ENCODE measurements at places on chromosomes 1 and 21.

GRCh38 chr1:241357366-241358340, 648 bp upstream of the RGS7 start:
- no peak for DNase-seq

DNA sequence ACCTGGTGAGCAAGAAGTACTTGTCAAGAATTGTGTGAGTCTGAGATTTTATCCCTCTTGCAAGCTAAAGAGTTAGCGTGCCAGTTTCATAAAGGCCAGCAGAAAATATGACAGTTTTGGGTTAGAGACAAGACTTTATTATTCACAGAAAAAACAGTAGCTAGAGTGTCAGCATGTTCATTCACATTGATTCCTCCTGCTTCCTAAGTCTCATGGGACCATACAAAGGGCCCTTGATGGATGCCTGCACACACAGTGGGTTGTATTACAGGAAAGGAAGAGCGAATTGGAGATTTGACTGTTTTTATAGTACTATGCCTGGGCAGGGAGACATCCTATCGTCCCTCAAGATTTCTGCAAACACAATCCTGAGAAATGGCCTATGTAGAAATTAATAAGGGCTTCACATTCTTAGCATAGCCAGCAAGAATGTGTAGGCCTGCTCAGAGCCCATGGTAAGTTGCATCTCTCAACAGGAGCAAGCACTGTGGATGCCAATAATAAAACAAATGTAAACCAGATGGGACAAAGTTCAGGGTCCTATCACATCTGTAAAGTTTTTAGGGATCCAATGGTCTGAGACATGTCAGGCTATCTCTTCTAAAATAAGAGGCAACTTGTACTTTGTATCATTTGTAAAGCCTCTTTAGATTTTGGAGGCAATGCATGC, 4.0 kb upstream of the ASPM start:
- DNase-seq, result no peak

- no peak for DNase-seq
These were observed 13.0 kb upstream of the EPHX4 start for GRCh38 chr1:92016720-92017316.

- no peak for DNase-seq
These were observed 19.4 kb downstream of the EXTL2 start for GRCh38 chr1:100875228-100875627.

DNA sequence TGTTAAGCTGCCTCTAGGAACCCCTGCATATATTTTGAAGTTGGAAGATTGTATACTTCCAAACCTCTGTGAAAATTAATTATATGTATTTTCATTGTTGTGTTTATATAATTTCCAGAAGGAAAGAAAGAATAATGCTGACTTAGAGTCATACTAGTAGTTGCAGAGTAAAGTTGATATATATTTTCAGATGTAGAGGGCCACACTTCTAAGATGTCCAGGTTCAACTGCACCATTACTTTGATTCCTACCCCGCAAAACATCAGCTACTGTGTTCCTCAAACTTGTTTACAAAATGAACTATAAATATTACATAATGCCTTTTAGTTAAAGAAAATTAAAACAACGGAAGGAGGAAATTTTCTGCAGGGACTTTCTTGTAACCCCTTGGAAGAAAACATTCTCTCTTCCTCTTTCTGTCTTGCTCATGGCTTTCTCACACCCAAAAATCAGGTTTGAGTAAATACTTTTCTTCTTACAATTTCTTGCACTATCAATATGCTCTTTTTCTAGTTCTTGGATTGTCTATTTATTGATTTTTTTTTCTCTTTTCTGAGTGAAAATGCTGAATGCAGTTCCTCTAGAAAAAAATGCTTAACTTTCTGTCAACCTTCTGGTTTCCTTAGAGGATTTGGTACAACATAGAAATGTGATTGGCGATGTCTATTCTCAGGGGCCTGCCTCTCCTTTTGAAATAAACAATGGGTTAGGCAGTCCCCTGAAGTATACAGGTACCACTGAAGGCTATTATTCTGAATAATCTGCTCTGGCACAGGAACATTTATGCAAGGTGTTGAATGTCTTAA, 867.8 kb downstream of the TTLL7 start:
- DNase-seq, result no peak

DNA sequence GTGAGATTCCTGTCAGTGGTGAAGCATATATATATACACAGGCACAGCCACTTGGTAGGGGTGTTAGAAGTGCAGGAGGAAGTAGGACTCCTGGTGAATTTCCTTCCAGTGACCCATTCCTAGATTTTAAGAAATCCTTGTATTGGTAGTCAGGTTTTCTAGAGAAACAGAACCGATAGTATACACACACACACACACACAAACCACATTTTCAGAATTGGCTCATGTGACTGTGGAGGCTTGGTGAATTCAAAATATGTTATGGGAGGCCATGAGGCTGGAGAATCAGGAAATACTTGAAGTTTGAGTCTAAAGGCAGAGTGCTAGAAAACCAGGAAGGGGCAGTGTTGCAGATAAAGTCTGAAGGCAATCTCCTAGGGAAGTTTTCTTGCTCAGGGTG, 114.2 kb downstream of the FCRL5 start:
- peak; percentile 43 for DNase-seq

- no peak for DNase-seq
These were observed 969 bp upstream of the ALDH4A1 start for GRCh38 chr1:18903291-18903756.

GRCh38 chr1:63142001-63142400, 180.4 kb upstream of the FOXD3 start:
- DNase-seq, result no peak

- no peak for DNase-seq
These were observed 34.5 kb upstream of the DIPK1A start for GRCh38 chr1:92995441-92996430.

DNA sequence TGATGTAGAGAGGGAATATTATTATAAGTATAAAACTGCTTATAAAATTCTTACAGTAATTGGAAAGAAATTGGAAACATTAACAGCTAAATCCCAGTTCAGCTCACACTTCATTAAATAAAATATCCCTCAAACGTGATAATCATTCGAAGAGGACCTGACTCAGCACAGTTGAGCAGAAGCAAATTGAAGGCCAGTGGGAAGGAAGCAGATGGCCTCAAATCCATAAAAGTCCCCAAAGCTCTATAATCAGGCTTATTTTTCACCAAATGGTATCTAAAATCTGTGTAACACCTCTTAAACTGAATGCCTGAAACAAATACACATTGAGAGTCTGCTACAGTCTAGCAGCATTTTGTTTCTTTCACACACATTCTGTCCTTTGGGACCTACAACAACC, 106.8 kb downstream of the TENT5C start:
- DNase-seq, result no peak

GRCh38 chr1:54887665-54888071, 673 bp upstream of the DHCR24 start:
- no peak for DNase-seq

DNA sequence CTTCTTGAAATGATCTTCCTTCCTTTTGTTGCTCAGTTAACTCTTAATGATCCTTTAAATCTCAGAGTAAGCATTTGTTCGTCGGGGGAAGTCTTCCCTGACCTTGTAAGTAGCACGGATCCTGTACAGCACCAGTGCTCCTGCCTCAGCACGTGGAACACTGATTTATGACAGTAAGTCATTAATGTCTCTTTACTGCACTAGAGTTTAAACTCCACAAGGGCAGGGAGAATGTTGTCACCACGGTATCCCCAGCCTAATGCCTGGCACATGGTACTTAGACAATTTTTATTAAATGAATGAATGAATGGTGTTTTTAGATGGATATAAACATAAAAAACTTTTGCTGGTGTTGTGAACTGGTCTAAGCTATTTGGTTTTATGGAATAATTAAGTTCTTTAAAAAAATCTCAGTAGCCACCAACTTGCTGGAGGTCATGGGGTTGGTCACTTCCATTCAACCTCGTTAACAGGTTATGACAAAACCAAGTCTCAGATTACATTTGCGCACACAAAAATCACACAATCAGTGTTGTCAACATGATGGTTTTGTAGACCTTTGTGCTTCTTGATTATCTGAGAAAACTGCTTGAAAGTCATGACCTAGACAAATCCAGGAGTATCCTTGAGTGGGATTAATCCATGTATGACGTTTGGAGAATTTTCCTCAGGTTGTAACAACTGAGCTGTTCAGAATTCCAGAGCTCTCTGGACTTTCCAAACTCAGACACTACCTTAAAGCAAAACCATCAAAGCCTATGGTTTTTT, 326.9 kb downstream of the DUSP10 start:
- no peak for DNase-seq

DNA sequence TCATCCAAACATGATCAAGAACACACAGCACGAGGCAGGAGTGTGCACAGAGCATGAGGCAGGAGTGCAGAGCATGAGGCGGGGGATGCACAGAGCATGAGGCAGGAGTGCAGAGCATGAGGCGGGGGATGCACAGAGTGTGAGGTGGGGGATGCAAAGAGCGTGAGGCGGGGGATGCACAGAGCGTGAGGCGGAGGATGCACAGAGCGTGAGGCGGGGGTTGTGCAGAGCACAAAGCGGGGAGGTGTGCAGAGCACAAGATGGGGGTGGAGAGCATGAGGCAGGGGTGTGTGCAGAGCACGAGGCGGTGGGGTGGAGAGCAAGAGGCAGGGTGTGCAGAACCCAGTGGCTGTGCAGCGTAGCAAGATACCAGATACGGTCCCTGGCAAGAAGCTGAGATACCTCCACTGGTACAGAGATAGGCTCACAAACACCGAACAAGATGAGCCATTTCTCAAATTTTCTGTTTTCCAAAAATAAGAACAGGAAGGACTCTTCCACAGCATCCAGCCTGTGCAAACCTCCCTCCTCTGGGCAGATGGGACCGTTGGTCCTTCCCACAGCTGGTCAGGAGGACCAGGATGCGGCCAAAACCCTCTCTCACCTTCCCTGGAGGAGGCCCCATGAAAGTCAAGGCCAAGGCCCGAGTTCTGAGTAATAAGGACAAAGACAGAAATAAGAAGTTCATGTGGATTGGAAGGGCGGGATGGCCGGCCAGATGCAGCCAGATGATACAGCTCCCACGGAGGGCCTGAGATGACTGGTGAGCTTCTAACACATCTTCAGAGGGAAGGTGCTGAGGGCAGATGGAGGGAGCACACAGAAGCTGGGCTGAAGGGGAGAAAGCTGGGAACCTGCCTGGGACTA, 12.0 kb downstream of the SPATC1L start:
- no peak for DNase-seq

GRCh38 chr1:2300851-2301606, 72.9 kb downstream of the SKI start:
- DNase-seq, result peak; percentile 60

- DNase-seq, result no peak
These were observed 187.3 kb downstream of the ATP6V1G3 start for GRCh38 chr1:198352975-198353695.

DNA sequence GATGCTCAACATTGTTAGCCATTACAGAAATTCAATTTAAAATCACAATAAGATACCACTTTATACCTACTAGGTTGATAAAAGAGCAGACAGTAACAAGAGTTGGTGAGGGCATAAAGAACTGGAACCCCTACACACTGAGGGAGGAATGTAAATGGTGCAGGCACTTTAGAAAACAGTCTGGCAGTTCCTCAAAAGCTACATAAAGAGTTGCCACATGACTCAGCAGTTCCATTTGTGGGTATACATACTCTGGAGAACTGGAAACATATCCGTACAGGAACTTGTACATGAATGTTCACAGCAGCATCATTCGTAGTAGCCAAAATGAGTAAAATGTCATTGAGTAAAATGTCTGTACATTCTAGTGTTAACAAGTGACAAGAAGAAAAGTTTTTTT, 17.0 kb downstream of the NSL1 start:
- peak; percentile 34 for DNase-seq
